NCI-H146 (cell line): ENCODE measurements at places on chromosomes 13 and 19.

DNA sequence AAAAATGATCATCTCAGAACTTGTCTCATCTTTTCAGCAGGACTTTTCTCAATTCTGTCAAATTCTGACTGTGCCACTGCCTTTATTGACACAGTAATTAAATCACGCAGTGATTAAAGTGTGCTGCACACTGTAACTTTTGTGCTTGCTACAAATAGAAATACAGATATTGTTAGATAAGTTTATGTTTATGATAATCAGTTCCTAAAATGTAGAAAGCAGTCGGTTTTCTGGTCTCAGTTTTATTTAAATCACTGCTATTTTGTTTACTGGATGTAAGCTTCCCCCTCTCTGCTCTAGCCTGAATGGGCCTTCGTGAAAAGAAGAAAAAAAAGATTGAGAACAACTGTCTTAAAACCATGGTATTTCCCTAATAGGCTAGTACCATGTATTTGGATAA, 258.8 kb upstream of the STARD13 start:
- peak; percentile 22 for DNase-seq

DNA sequence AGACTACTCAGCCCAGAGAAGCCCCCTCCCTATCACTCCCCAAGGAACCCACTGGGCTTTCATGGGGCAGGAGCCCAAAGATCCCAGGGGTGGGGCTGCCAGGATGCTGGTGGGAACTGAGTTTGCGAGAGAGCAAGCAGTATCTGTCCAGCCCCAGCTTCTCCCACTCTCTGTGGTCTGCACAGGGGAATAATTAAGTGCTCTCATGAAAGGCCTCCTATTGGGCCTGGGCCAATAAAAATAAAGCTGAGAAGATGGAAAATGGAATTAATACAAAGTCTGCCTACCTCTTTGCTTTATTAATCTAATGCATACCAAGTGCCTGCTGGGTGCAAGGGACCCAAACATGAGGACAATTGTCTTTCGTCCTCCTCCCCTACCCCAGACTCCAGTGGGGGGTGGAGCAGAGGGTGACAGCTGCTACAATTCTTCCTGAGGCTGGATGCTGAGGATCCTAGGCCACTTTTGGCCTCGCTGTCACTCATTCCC, 5.4 kb downstream of the DDX39A start:
- no peak for DNase-seq

GRCh38 chr19:48271531-48272151, 1.8 kb downstream of the ZNF114 start:
- DNase-seq, result peak; percentile 86

DNA sequence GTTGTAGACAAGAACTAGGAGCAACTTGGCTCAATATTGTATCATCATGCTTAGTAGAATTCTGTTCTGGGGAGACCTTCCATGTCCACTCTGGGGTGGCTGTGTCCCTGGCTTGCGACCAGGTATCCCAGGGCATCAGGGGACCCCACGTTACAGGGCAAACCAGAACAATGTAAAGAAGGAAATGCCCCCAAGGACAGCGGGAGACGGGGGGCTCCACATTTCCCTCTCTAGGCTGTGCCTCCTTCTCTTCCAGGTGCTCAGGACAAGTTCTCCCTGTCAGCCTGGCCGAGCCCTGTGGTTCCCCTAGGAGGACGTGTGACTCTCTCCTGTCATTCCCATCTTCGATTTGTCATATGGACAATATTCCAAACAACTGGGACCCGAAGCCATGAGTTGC, 30.8 kb downstream of the LAIR2 start:
- DNase-seq, result no peak

DNA sequence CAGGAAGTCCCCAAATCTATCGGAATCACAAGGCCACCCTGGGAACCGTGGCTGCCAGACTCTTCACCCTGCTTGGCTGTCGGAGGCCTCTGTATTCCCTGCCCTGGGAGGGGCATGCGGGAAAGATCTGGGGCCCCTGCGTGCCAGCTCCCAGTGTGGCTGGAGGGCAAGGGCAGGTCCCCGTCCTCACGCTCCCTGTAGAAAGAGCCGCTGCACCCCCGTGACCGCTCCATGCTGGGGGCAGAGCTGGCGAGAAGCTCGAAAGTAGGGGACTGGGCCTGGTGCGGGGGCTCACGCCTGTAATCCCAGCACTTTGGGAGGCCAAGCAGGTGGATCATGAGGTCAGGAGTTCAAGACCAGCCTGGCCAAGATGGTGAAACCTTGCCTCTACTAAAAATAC, 208.4 kb upstream of the SOX1 start:
- DNase-seq, result no peak

- no peak for DNase-seq
These were observed 359.9 kb downstream of the MTUS2 start for GRCh38 chr13:29180055-29180454.

GRCh38 chr19:36973021-36973843, 57.1 kb downstream of the ZNF568 start:
- DNase-seq, result peak; percentile 76

- no peak for DNase-seq
These were observed 506.6 kb downstream of the PCDH9 start for GRCh38 chr13:66723576-66723975.

DNA sequence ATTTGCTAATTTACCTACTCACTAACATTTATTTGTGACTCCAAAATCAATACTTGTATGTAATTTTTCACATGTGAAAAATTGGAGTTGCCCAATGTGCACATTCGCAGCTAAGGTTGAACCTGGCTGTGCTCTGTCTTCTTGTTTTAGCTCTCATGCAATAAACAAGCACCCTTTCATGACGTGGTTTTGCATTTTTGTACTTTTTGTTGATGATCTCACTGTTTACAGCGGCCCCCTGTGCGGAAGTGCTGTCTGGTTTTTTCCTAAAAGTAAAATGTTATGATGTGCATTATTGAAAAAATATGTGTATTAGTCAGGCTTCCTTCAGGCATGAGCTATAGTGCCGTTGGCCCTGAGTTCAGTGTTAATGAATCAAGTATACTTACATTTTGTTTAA, 18.1 kb downstream of the DGKH start:
- no peak for DNase-seq

DNA sequence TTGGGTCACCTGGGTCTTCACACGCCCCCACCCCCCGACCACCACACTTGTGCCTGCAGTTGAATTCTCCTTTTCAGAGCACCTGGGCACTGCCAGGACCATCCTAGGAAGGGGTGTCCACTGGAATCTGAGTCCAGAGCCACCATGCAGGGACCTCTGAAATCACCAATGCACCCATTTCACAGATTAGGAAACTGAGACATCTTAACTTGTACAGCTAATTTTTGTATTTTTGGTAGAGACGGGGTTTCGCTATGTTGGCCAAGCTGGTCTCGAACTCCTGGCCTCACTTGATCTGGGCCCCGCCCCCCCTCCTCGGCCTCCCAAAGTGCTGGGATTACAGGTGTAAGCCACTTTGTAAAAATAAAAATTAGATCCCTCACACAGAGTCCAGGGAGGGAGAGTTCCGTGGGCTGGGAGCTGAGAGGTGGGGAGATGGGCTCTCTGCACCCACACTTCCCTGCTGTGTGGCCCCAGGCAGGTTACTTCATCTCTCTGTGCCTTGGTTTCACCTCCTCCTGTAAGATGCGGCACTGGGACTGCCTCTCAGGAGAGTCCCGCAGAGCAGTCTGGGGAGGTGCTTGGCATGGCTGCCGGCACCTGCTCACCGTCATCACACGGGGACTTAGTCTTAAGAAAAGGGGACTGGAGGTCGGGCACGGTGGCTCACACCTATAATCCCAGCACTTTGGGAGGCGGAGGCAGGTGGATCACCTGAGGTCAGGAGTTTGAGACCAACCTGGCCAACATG, 45.9 kb upstream of the C19orf12 start:
- no peak for DNase-seq

- DNase-seq, result no peak
These were observed 12.3 kb downstream of the RUBCNL start for GRCh38 chr13:46374710-46375109.
